ENCODE measurements at places on chromosomes 1 and 21.

GRCh38 chr1:92980732-92981647 lies 19.7 kb upstream of the DIPK1A start:
- no peak for DNase-seq

GRCh38 chr1:206566999-206567398 lies 45.3 kb downstream of the EIF2D start:
- DNase-seq: no peak

- no peak for DNase-seq
Observed at GRCh38 chr1:153647346-153647714, 11.2 kb upstream of the SNAPIN start.

DNA sequence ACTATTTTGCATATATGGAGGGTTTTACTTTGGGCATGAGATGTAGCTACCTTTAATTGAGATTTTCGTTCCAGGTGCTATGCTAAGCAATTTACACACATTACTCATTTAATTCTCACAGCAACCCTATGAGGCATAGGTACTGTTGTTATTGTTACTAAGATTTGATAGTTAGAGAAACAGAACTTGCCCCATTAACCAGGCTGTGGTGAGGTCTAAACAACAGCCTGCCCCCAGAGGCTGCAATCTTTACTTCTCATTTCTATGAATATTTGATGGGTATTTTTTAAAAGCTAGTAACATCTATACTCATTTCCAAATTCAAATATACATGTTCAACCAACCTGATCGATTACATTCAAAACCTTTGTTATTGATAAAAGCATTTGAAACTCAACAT lies 155.6 kb downstream of the GALNT2 start:
- no peak for DNase-seq

GRCh38 chr1:41364442-41365319 lies 3.4 kb downstream of the FOXO6 start:
- DNase-seq: no peak

DNA sequence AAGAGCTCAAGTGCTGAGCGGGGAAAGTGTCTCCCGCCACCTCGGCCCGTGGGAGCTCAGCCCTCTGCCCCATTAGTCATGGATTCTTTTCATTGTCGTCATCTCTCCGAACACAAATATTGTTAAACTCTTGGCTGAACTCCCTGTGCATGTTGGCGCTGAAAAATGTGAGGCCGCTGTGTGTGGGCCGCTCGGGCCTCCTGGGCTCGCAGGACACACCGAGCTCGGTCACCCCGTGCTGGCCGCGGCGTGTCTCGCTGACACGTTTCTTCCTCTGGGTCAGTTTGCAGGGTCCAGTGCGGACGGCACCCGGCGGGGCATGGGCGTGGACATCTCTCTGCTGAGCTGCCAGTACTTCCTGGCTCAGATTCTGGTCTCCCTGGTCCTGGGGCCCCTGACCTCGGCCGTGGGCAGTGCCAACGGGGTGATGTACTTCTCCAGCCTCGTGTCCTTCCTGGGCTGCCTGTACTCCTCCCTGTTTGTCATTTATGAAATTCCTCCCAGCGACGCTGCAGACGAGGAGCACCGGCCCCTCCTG lies 25.6 kb downstream of the SLC45A1 start:
- DNase-seq: no peak

DNA sequence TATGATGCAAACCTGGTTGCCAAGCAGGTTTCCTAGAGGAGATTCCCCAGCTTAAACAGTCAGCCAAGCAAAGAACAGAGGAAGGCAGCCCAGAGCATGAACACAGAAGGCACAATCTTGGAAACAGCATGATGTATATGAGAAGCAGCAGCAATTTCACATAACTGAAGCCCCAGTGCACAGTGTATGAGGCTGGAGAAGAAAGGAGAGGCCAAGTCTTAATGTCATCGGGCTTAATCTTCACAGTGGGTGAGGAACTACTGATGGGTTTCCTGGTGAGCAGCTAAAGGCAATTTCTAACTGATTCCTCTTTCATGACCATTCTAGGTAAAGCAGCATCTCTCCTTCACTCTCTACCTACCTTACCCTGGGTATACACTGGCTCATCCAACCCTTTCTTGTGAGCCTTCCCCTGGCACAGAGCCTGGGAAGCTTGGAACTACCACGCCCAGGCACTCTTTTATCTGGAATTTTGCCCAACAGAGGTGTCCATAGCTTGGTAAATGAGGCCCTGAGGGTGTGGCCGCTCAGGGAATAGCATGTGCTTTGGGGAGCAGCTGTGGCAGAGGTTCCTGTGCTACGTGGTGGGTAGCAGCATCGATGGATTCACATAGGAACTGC lies 22.0 kb downstream of the FYB2 start:
- DNase-seq: no peak

DNA sequence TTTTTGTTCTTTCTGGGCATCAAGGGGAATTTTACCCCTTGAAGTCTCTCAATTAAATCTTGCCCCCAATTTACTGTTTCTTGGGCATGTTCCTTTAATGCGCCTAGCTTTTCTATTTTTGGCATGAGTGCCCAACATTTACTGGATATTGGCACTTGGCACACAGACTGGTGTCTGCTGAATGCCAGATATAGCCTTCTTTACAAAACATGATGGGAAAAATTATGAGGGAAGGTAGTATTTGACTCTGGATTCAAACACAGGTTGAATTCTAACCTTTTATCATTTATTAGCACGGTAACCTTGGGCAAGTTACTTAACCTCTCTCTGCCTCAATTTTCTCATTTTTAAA lies 88.3 kb upstream of the GPR52 start:
- DNase-seq: no peak

DNA sequence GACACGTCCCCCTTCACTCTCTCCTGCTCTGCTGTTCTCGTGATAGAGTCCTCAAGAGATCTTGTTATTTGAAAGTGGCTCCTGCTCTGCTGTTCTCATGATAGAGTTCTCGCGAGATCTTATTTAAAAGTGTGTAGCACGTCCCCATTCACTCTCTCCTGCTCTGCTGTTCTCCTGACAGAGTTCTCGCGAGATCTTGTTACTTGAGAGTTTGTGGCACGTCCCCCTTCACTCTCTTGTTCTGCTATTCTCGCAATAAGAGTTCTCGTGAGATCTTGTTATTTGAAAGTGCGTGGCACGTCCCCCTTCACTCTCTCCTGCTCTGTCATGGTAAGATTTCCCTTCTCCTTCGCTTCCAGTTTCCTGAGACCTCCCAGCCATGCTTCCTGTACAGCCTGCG lies 47.9 kb downstream of the SMYD3 start:
- DNase-seq: no peak

DNA sequence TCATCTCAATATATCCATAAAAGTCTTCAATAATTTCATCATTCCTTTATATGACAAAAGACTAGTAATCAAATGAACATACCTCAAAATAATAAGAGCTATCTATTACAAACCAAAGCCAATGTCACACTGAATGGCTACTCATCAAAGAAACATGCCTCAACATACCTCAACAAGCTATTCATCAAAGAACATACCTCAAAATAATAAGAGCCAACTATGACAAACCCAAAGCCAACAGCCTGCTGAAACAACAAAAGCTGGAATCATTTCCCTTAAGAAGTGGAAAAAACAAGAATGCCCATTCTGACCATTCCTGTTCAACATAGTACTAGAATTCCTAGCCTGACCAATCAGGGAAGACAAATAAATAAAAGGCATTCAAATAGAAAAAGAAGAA lies 1373.7 kb downstream of the BRINP3 start:
- no peak for DNase-seq

DNA sequence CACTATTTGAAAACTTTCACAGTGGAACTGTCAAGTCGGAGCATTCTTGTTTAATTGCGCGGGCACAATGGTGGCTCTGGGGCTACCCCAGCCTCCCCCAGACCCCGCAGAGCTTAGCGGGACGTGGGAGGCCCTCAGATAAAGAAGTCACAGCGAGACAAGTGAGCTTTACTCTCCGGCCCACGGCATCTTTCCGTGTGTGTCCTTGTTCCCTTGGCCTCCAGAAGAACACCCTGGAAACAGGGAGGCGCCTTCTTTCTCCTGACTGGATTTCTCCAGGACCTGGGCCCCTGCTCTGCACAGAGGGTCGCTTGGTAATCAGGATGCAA lies 382.8 kb downstream of the RRAGC start:
- no peak for DNase-seq

GRCh38 chr1:7376676-7377075 lies 394.4 kb upstream of the VAMP3 start:
- no peak for DNase-seq

Measured in stimulated activated CD4-positive, alpha-beta T cell treated with anti-CD3 and anti-CD28 coated beads, Interleukin-2, amount 100 ng/mL, for 4 hours (primary cell).